ENCODE measurements at places on chromosomes 5 and 9.

DNA sequence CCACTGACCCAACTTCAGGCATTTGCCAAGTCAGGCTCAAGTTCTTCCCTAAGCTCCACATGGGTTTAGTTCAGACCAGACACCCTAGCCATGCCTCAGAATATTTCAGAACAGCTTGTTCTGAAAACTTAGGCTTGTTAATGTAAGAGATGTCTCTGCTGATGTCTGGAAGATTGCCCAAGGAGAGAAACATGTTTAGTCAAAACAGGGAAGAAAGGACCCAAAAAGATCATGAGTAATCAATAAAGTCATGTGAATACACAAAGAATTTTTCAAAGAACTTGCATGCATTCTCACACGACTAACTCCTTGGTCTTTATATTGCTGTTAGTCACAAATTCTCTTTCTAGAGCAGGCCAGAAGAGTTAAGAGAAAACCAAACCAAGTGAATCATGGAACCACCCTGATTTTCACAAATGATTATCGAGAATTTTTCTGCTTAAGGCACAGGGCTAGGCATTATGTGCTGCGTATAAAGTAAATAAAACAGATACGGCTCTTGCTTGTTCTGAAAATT, 158.1 kb upstream of the HMHB1 start:
- no peak for DNase-seq

GRCh38 chr9:133560311-133560710, 25.8 kb downstream of the ADAMTSL2 start:
- DNase-seq: no peak

GRCh38 chr9:114033397-114034103, 44.5 kb downstream of the AMBP start:
- DNase-seq: no peak

GRCh38 chr9:5441043-5441442, 3.3 kb upstream of the PLGRKT start:
- DNase-seq: no peak

DNA sequence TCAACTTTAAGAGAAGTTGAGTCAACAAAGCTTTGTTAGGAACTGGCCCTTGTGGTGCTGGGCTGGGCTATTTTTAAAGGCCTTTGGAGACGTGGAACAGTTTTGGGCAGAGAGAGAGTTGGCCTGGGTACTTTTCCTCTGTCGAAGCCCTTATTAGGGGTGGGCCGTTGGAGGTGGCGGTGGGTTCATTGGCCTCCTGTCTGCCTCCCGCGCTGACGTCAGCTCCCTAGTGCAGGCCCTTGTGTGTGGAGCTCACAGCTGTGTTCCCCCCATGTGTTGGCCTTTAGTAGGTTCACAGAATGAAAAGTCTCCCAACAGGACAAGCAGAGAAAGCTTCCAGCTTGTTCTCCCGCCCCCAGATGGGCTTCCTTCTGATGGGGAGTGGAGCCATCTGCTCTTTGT, 2.7 kb downstream of the NCS1 start:
- no peak for DNase-seq

DNA sequence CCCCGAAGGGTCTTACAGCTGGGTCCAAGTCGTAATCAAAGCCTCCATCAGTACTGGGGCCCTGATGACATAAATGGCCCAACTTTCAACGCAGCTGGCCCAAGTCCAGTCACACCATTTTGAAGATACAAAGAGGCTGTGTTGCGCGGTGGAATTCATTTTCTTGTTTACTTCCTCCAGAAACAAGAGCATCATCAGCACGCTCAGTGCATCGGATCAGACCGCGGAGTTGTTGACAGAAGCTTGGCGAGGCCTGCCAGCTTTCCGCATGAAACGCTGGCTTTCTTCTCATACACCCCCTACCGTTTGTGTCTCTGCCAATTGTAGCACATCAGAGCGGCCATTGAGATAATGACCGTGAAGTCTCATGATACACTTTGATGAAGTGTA, 101.7 kb upstream of the SPATA31D4 start:
- DNase-seq: no peak

GRCh38 chr5:41415242-41415641, 95.2 kb downstream of the PLCXD3 start:
- no peak for DNase-seq

- DNase-seq: no peak
These were observed 154.1 kb downstream of the OSTF1 start for GRCh38 chr9:75242426-75242825.

DNA sequence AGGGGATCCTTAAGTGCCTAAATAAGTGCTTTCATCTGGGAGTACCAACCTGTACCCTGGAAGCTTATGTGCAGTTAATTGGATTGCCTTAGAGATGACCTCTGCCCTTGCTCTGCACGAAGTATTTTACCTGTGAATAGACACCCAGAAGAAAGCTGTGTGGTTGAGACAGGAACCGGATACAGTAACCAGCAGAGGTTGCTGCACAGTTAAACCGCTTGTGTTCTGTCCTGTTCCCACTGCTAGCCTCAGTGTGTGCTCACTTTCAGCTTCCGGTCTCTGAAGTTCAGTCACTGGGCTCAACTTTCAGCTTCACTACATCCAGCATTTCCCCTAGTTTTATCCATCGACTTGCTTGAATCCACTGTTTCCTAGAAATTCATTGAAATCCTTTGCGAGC, 185.3 kb downstream of the FAM170A start:
- no peak for DNase-seq

DNA sequence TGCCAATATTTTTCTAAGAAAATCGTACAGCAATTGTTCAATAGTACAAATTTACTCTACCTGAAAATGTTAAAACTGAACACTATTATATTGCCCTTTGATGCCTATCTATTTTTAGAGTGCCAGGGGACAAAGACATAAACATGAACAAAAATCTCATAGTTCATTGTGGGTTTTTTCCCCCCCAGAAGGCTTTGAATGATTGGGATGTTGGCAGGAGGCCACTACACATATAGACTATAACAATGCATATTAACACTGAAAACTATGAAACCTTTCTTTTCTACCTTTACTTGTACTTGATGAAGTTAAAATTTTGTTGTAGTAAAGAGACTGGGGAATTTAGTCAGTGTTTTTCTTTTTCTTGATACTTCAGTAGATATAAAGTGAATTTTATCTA, 12.5 kb downstream of the PRDM6 start:
- DNase-seq: no peak

DNA sequence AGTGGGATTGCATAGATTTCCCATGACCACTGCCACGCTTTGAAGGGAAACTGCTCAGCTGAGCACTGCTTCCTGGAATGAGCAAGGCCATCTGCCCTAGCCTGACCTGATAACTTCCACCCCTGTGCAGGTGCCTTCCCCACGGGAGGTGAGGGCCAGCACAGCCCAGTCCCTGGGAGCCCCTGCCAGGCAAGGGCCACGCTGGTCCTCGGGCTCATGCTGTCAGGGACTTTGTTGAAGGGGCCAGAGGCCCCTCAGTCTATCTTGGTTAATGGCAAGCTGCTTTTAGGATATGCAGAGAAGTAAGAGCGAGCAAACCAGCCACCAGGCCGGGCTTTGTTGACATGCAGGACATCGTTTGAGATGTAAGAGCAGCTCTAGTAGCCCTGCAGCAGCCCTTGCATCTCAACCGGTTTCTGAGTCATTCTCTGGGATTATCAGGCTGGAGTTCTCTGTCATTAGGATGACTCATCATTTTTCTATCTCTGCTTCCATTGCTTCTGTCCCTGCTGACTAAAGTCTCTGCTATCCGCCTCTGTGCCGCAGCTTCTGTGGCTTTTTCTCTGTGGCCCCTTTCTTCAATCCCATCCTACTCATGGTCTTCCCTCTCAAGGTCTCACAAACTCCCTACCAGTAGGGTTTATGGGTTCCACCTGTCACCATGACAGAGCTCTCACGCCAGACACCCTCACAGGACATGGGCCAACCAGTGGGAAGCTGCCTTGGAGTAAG, 30.6 kb upstream of the IQGAP2 start:
- no peak for DNase-seq

GRCh38 chr5:148913985-148914431, 87.6 kb downstream of the ADRB2 start:
- no peak for DNase-seq

- DNase-seq: no peak
These were observed 17.9 kb downstream of the MIGA2 start for GRCh38 chr9:129054163-129054851.

DNA sequence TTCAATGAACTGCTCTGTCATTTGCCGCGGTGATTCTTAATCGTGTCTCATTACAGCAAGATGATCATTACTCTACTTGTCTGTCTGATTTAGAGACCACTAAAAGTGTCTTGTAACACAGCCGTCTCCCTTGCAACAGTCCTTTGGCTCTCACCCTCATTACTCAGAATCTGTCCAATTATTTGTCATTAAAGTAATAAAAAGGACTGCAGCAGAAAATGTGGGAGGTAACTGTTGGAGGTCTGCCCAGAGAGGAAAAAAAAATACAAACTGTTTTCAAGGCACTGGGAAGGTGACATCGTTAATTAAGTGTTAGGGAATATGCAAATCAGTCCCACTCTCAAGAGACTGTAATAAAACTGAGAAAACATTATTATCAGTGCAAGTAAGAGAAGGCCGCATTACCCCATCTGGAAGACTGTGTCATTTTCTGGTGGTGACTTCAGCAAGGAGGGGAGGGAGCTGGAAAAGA, 281.0 kb downstream of the RASEF start:
- peak; percentile 78 for DNase-seq

Measured in NCI-H2171 (cell line).